Hematopoietic multipotent progenitor cell (in vitro differentiated cells): ENCODE measurements at places on chromosomes 16 and 17.

DNA sequence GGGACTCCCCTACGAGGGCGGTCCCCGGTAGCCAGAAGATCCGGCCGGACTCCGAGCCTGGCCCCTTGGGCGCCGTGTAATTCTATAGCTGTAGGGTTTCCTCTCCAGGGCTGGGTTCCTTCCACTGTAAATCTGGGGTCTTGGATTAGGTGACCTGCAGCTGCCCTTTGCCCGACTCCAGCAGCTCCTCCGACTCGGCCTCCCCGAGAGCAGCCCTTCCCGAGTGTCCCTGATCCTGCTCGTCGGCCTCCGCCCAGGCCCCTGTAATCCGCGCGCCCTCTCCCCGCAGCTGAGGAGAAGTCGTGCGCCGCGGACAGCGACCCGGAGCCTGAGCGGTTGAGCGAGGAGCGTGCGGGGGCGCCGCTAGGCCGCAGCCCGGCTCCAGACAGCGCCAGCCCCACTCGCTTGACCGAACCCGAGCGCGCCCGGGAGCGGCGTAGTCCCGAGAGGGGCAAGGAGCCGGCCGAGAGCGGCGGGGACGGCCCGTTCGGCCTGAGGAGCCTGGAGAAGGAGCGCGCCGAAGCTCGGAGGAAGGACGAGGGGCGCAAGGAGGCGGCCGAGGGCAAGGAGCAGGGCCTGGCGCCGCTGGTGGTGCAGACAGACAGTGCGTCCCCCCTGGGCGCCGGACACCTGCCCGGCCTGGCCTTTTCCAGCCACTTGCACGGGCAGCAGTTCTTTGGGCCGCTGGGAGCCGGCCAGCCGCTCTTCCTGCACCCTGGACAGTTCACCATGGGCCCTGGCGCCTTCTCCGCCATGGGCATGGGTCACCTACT is 5.5 kb downstream of the TBX2 start:
- DNase-seq, result peak; percentile 22

GRCh38 chr16:7124242-7124641 is 208.4 kb upstream of the RBFOX1 start:
- DNase-seq, result no peak

- DNase-seq, result no peak
These were observed 26.0 kb downstream of the FA2H start for GRCh38 chr16:74748616-74749026.

DNA sequence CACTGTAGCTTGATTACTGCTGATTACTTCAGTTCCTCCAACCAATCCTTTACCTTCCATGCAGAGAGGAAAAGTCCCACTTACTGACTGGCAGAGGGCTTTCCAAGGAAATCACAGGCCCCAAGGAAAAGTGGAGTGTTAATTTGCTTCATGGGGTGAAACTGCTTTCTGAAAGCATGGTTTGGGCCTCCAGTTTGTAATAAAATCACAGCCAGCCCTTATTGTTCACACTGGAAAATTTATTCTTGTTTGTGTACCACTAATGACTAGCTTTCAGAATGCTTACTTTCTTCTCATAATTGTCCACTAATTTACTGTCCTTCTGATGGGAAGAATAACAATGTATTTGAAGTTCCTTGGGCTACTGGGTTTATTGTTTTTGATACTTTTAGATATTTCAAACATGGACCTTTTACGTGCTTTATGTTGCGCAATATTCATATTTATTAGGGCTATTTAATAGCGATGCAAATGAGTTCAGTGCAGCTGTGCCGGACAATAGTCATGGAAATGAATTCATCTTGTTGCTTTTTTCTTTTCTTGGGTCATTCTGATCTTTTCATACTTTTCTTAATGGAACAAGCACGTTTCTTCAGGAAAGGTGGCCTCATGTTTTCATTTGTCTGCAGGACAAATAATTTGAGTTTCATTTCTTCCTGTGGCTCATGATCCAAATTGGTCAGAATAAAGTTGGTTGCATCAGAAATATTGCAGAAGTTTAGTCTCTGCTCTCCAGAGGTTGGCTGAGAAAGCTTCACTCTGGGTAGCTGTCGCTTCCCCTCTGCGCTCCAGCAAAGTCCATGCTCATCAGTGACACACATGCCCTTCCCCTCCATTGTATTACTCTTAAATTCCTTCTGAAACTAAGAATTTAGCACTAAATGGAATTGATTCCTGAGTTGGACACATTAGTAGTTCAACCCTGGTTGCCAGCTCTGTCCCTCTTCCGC is 128.7 kb downstream of the PRKCA start:
- no peak for DNase-seq

DNA sequence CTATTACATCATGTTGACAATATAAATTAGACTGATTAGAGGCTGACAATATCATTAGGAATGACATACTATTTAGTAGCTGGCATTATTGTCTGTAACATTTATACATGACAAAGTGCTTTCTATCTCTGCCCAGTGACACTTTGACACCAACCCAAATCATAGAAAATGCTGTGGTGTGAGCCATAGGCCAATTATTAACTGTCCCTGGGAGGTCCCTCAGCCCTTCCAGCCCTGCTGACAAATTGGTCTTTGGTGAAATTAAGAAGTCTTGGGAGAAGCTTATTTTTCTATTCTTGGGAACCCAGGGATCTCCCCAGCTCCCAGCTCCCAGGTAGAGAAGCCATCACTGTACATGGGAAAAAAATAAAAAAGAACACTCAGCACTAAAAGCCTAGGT is 179.6 kb downstream of the AIPL1 start:
- no peak for DNase-seq

DNA sequence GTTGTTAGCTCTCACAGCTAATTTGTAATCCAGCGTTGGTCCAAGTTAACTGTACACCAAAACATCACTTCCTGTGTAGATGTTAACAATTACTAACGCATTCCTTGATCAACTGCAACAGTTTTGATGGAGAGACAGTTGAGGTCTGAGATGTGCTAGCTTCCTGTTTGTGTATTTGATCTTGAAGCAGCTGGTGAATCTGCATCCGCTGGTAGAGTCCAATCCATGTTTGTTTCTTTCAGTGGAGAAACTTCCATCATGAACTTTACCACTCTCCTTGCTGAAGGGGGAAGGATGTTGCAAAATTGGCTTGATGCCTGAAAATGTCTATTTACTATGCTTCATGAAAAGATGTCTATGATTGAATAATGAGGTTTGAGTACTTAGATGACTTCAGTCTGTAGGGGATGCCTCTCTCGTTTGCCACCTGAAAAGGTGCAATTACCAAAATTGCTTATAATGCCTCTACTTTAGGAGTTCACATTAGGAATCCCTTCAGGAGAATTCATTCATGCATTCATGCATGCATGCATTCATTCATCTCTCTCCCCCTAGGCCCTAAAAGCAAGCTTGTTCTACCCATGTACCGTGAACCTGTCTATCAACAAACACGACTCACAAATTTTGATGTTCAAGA is 39.6 kb upstream of the ZKSCAN2 start:
- DNase-seq, result no peak

GRCh38 chr16:78605548-78606101 is 506.2 kb downstream of the WWOX start:
- no peak for DNase-seq

- DNase-seq, result no peak
These were observed 423.9 kb downstream of the UTP18 start for GRCh38 chr17:51684214-51684613.

- DNase-seq, result peak; percentile 100
These were observed at the start of gene TBC1D10B for GRCh38 chr16:30370456-30371247. TSS of gene TBC1D10B (minus strand) at chr16:30370494. CDS start at chr16:30370183, 311 bp downstream.

DNA sequence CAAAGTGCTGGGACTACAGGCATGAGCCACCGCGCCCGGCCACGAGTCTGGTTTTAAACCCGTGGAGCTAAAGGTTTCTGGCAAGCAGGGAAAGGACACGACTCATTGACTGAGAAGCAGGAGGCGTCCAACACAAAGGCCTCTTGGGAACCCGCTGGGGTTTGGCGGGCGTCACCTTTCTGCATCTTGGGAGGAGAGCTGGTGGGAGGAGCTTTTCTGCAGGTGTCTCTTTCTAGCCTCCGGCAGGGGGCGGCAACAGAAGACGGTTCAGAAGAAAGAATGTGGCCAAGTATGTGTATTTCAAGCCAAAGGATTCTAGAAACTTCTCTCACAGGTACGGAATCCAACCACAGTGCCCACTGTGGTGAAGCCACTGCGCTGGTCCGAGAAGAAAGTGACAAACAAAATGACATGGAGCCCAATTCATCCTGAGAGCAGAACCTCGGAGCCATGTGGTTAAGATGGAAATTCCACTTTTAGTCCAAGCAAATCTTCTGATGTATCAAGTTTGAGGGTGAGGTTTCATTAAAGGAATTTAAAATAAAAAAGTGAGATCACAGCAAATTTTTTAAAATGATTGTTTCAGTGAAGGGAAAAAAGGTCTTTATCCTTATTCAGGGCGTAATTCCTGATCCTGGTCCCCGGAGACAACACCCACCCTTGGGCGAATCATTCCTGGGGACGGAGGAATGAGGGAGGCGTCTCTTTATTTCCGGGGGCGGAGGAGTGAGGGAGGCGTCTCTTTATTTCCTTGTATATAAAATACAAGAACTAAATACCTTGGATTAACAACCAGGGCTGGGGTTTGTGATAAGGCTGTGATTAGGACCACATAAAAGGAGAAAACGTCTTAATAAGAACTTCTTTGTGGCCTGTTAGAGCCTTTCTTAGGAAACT is 97.6 kb downstream of the MRM3 start:
- peak; percentile 87 for DNase-seq

DNA sequence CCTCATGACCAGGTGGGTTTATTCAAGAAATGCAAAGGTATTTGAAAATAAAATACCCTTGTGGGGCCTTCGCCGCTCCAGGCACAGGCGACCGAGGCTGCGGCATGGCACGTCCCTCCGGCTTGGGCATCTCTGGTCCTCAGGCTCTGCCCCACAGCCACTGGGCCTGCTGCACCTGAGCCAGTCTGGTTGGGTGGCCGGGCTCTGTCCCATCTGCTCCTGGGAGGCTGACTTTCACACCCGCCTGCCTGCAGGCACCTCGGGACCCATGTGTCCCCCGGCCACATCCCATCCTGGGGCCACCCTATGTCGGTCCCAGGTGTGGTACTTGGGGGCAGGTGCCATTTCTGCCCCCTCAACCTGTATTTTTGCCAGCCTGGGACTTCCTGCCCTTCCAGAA is 20.9 kb downstream of the OSBPL7 start:
- DNase-seq, result no peak

- DNase-seq, result no peak
These were observed 11.6 kb downstream of the CDK5R1 start for GRCh38 chr17:32498391-32498790.

GRCh38 chr17:44353672-44354331 is 8.7 kb downstream of the GRN start:
- no peak for DNase-seq

- DNase-seq, result no peak
These were observed 70.7 kb downstream of the C17orf67 start for GRCh38 chr17:56762988-56763387.

GRCh38 chr17:1574697-1575471 is 12.3 kb upstream of the PITPNA start:
- DNase-seq, result no peak

GRCh38 chr17:39740357-39741111 is 2.8 kb downstream of the GRB7 start:
- DNase-seq, result no peak

- no peak for DNase-seq
These were observed 9.7 kb downstream of the DRC7 start for GRCh38 chr16:57704011-57704904.

- DNase-seq, result no peak
These were observed 2.0 kb upstream of the NTAN1 start for GRCh38 chr16:15057681-15058417.

DNA sequence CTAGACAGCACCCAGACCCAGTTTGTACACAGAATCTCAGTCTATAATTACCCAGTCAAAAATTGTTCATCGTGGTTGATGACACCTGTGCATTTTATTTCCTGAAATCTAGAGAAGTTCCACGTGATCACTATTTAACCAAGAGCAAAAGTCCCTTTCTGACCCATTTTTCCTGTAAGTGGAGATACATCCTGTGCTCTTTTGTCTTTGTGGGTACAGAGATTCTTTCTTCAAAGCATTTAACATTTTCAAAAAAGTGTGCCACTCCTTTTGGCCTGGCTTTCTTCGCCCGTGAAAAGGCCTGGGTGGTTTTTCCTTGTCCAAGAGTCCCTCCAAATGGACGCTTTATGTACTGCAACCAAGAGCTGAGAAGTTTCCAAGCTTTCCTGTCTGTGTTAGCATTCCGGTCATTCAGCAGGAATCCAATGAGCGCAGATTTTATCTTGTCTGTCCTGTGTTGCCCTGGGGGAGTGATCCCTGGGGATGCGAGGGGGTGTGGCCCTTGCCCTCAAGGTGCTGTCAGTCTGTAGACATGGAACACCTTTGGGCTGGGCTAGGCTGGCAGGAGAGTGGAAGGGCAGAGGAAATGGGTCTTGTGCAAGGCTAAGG is 161.1 kb upstream of the CACNG5 start:
- DNase-seq, result peak; percentile 51

DNA sequence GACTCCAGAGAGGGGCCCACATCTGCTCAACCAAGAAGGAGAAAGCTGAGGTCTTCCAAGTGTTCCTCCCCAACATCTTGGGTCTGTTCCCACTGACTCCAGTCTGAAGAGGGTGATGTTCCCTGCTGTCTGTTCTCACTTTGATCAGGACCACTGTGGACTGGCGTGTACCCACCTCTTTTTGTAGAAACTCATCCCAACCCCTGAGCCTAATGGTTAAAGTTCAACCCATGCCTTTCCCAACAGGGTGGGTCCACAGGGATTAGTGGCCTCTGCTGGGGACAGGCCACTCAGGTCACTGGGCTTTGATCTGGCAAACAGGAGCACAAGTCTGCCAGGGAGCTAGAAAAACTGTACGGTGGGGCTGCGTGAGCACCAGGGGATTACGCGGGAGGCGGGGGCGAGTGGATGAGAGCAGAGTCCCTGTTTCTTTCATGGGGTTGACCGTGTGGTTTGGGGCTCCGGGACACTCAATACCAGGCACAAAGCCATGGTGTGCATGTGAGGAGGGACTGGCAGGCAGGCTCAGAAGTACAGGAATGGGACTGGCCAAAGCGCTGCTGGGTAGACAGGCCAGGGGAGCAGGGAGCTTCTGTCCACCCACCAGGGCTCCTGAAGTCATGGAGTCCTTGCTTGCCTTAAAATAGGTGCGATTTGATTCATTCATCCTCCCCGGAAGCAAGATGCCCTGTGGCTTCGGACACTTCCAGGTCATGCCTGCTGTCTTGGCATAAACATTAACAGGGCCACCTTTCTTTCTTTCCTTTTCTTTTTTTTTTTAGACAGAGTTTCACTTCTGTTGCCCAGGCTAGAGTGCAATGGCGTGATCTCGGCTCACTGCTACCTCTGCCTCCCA is at the start of gene CA5A:
TSS of gene CA5A (minus strand) at position 155 of the 856 bp plus-strand sequence. CDS start at position 76, 79 bp downstream.
- DNase-seq, result no peak
